ENCODE measurements at places on chromosomes 6 and 20.

DNA sequence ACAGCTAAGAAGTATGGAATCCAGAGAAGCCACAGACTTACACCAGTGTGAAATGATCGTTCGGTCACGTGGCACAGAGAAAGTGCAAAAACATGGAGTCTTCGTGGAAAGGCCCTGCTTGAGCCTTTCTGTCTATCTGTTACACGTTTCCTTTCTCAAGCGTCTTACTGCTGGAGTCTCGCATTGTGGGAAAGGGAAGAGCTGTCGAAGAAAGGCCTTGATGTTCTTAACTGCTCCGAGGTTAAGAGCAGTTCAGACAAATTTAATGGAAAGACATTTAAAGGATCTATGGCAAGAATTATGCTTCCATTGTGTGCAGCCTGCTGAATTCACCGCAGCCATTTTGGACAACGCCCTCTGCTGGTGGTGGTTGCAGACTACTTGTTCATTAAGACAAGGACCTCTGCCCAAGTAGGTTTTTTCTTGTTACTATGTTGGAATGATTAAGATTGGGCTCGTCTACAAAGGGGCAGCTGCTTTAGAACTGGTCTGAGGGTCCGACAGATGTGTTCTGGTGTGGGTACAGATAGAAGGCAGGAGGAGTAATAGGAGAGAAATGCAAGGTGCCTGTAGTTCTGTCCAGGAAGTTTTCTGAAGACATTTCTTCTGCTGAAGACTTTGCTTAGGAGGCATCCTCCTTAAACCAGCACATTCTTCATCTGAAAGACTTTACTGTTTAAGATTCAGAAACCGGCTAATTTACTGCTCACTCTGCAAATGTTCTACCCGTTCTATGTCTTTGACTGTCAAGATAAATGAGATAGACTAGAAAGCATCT lies 24.7 kb upstream of the CCN6 start:
- peak; percentile 21 for DNase-seq

GRCh38 chr6:37451441-37452193 lies 18.6 kb downstream of the CMTR1 start:
- no peak for DNase-seq

GRCh38 chr20:10667560-10668167 lies 6.1 kb downstream of the JAG1 start:
- no peak for DNase-seq

GRCh38 chr6:157912326-157912725 lies 69.3 kb upstream of the SYNJ2 start:
- DNase-seq: peak; percentile 79

GRCh38 chr20:21684671-21685070 lies 20.8 kb upstream of the PAX1 start:
- no peak for DNase-seq

DNA sequence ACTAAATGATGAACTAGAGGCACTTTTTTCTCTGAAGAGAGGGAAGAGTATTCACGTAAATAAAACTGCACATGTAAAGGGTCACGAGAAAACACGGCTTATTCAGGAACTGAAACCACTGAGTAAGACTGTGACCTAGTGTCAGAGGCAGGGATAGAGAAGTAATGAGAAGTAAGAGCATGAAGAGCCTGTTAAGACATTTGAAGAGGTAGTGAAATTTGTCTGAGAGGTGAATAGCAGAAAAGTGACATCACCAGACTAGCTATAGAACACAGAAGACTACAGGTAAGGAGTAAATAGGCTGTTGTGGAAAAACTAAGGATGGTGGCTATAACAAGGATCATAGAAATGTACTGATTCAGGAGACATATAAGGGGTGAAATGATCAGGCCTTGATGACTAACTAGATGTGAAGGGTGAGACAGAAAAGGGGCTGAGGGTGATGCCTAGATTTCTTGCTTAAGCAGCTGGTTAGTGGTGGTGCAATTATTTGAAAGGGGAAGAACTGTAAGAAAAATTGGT lies 76.8 kb downstream of the REV3L start:
- no peak for DNase-seq

DNA sequence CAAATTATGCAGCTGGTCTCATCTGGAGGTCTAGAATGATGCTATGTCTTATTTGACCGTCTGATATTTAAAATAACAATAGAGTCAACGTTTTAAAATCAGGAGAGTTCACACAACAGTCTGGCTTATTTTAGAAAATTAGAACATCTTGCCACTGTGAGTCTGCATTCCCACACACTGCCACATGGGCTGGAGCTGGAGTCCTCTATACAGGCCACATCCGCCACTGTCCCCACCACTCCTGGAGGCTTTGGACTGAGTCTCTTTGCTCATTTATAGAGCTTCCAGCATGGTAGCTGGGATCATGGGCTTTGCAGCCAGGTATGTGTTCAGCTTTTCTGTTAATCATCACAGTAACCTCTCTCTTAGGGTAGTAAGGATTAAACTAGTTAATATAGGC lies 68.8 kb upstream of the ZNFX1 start:
- no peak for DNase-seq

- DNase-seq: peak; percentile 67
Measured at GRCh38 chr6:26055719-26056582, 31.3 kb upstream of the HFE start.

DNA sequence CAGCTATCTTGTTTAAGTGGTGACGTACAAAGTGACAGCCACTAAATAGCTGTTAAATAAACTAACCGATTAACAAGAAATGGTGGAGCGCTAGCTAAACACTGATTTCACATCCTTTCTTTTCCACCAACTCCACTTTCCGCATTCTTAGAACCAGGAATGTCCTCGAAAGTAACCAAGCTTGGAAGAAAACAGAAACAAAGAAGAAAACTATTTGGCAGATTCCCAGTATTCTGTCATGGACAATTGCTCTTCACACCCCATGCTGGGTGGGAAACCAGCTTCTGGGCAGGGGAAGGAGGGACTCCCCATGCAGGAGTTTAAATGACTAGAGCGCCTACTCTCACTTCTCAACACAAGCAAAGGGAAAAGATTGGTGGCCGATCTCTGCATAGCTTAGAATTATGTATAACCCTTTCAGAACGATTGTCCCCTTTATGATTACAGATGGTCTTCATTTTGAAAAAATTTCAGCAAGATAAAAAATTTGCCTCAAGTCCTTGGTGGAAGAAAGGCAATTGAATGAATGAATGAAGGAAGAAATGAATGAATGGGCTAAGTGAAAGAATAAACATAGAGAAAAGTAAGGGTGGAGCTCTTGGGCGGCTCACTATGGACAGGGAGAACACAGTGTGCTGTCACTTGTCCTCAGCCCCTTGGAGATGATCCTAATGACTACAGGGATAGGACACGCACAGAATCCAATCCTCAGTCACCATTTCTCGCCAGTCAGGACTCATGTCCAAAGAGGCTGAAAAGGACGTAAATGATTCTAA lies 148.7 kb upstream of the NEDD9 start:
- DNase-seq: no peak

DNA sequence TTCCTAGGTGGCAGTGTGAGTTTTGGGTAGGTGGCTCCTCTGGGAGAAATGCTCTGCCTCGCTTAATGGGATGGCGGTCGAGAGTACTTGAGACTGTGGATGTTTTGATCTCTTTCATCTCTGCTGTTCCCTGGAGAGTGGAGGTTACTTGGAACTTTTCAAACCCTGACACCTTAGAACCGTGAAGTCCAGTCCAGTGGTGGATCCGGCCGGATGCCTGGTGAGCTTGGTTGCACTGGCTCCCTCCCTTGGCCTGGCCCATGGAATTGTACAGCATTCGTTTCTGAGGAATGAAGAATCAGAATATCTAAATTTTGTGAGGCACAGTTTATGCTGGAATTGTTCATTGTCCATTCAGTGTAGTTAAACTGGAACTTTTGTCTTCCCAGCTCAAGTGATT lies 51.0 kb downstream of the CSE1L start:
- no peak for DNase-seq

- DNase-seq: no peak
Measured at GRCh38 chr20:53839423-53840176, 230.8 kb downstream of the BCAS1 start.

- no peak for DNase-seq
Measured at GRCh38 chr20:5030348-5031205, 29.3 kb upstream of the SLC23A2 start.

All from fibroblast of skin of left quadriceps (primary cell).